Activated gamma-delta T cell treated with Interleukin-2 at 50 U/mL for 16 hours (primary cell): ENCODE measurements at places on chromosomes 11 and 22.
A peak's percentile ranks its signal among the peaks of the same experiment; 100 is the strongest.

- DNase-seq = no peak
Measured at GRCh38 chr11:1796413-1797011, 32.8 kb upstream of the CTSD start.

DNA sequence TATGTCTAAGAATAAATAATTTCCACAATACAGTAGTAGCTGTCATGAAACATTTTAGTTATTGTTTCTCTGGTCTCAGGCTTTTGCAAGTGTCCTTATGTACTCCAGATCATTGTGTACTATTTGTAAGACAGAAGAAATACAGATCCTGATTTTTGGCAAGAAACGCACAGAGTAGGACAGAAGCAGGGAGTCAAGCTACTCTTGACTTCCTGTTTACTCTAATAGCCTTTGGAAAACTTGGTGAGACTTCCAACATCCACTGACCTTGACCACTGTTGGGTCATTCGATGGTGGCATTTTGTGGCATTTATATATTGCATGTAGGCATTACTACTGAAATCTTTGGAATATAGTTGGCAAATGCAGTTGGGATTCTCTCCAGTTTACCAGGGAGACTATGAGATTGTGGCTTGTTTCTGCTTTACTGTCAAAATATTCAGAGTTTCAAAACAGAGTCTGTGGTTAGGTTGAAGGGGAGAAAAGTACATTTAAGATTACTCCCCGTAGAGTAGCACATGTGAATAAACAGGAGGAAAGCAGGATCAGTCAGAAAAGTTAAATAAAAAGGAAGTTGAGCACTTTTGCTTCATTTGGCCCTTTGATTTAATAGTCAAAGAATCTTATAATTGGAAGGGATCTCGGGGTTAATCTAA, 726.1 kb upstream of the CCDC90B start:
- no peak for DNase-seq

GRCh38 chr11:116217006-116217405, 555.8 kb downstream of the BUD13 start:
- no peak for DNase-seq

- DNase-seq = no peak
Measured at GRCh38 chr11:36743039-36743438, 145.0 kb upstream of the RAG2 start.

DNA sequence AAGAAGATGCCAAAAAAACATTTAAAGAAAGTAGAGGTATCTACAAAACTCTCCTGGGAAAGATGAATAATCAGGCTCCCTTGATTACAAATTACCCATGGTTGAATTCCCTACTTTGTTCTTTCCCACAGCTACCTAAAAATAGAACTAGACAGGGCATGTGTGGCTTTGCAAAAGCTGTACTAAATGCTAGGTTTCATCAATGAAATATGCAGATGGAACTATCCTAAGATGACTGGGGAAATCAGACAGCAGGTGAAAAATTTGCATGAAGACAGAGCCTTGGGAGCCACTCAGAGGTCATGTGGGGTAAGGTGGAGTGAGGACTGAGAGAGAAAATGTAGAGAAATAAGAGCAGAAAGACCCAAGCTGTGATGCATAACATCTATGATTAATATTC, 14.7 kb downstream of the LAYN start:
- DNase-seq = no peak

GRCh38 chr11:130652671-130653335, 204.4 kb downstream of the ADAMTS15 start:
- no peak for DNase-seq

DNA sequence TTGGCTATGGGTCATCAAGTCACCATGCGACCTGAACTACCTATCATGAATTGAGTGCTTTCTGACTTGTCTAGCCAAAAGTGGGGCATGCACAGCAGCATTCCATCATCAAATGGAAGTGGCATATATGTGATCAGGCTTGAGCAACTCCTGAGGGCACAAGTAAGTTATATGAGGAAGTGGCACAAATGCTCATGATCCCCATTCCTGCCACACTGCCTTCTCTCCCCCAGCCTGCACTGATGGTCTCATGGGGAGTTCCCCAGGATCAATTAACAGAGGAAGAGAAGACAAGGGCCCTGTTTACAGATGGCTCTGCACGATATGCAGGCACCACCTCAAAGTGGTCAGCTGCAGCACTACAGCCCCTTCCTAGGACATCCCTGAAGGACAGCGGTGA, 21.8 kb downstream of the MS4A4E start:
- no peak for DNase-seq

- DNase-seq = no peak
Measured at GRCh38 chr11:32400196-32400595, 35.1 kb downstream of the WT1 start.

DNA sequence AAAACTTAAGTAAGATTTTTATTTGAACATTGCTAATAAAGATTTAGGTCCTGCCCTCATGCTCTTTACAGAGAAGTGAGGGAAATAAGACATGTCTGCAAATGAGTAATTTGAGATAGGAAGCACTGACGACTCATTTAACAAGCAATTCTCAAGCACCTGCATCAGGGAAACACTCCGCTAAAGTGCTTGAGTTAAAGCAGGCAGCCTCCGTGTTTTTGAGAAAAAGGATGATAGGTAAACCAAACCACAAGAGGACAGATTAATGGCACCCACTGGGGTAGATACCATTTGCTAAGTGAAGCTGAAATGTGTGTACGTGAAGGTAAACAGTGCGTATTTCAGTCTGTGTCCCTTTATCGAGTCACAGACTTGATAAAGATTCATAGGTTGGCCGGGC, 184.6 kb upstream of the CARD18 start:
- no peak for DNase-seq

DNA sequence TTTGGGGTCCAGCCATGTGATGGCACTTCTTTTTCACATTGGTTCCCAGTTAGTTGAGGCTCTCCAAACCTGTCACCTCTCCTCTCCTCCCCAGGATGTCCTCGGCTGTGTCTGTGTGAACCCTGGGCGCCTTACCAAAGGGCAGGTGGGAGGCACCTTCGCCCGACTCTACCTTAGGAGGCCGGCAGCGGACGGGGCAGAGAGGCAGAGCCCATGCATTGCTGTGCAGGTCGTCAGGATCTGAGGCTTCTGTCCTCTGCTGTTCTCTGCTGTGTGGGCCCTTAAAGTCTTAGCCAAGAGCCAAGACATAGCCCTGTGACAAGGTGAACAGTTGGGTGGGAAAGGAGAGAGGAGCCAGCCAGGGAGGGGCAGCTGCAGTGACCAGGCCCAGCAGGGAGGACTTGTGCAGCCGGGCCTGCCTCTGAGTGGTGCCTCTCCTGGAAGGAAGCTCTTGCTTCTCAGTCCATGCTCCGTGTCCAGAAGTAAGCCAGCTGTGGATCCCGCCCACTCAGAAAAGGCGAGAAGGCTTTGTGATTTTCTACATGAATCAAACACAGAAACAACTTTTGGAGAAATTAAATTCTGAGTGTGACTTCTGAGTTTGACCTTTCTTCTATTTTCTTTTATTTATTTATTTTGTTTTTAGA, 17.5 kb upstream of the CDC42EP2 start:
- no peak for DNase-seq

- DNase-seq = no peak
Measured at GRCh38 chr22:45805413-45805812, 133.8 kb downstream of the ATXN10 start.

DNA sequence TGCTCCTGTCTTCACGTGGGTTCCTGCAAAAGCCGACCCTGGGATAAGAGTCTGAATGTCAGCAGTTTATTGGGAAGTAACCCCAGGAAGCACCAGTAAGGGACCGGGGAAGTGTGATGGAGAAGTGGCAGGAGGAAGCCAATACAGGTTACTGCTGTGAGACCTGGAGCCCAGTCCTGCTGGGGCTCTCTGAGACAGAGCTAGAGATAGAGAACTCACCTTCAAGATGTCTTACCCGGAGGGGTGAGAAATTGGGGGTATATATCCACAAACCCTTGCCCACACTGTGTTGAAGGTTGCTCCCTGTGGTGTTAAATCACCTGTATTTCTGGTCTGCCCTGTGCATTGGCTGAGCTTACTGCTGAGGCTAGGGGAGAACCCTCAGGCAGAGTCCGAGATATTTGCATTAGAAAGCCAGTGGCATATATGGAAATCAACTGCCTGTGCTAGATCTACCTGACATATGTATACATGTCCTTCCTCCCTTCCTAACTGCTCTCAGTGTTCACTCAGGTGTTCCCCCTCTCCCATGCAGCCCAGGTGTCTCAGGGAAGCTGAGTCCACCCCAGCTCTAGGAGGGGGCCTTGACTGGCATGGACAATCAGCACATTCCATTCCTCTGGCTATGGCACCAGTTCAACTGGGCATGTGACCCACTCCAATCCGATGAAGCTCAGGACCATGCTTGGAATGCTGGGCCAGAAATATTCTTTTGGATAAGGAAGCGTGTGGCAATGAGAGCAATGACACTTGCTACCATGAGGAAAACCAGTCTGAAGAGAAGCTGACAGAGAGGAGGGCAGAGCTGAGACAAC, 6.8 kb upstream of the MICAL2 start:
- no peak for DNase-seq

DNA sequence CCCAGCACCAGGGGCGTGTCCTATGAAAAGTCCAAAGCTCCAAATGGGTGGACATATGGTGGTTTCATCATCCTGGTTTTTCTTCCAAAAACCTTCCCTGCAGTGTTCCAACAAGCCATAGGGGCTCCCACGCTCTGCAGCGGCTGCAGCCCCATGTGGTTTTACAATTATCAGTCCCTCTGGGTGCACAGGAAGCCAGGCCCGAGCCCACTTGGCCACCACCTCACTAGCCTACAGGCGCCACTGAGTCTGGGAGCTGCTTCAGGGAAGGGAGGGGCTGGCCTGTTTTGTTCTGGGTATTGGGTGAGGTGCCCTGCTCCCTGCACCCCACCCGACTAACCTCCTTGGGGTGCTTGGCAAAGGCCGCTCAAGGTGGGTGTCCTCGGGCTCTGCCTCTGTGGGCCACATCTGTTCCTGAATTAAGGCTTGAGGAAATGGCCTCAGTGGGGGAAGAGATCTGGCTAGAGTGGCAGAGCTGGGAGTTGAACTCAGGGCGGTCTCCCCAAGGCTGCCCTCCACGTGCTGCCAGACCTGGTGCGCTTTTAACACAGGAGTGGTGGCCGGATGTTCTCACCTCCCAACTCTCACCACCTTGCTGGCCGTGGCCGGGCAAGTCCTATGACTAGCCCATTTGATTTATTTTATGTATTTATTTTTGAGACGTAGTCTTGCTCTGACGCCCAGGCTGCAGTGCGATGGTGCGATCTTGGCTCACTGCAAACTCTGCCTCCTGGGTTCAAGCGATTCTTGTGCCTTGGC, 5.3 kb upstream of the CDC42BPG start:
- DNase-seq = no peak

GRCh38 chr11:122685041-122685440, 29.5 kb downstream of the UBASH3B start:
- DNase-seq = no peak

DNA sequence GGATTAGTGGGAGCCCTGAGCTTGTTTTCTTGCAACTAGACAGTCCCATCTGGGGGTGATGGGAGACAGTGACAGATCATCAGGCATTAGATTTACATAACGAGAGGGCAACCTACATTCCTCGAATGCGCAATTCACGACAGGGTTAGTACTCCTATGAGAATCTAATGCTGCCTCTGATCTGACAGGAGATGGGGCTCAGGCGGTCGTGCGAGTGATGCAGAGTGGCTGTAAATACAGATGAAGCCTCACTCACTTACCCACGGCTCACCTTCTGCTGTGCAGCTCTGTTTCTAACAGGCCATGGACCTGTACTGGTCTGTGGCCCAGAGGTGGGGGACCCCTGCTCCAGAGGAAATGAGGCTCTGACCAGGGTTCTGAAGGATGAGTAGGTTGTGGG, 125.5 kb downstream of the FBXO7 start:
- DNase-seq = no peak

DNA sequence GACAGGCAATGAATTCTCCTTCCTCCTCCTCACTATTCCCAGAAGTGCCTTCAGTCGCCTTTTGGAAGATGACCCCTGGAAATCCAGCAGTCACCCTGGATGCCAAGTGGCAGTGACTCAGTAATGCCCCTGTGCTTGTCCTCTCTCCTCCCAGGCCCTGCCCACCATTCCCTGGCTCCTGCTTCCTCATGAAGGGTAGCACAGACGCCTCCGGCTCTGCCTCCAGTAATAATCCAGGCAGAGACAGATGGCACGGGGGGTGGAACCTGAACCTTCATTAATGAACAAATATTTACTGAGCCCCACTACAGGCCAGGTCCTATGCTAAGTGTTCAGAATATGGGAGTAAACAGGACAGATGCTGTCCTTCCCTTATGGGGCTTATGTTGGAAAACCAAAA, 23.2 kb downstream of the SYT13 start:
- no peak for DNase-seq

DNA sequence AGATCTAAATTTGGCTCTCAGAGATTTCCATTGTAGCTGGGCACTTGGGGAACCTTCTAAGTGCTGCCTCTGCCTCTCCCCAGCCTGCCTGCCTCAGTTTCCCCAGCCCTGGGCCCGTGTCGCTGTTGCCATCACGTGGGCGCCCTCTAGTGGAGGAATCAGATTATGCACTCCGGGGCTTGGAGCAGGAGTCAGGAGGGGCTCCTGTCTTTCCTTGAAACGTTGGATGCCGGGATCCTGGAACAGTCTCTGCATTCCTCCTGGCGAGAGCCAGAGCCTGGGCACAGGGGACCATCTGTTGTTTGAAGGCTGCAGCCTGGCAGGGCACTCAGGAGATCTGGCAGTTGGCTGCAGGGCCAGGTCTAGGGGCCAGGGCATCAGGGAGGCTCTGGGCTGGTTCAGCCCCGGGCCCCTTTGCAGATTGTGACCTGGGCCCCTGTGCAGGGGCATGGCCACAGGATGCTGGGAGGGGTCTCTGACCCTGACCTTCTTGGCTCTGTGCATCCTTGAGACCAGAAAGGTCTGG, 71.6 kb downstream of the LRP5 start:
- DNase-seq = peak; percentile 63

DNA sequence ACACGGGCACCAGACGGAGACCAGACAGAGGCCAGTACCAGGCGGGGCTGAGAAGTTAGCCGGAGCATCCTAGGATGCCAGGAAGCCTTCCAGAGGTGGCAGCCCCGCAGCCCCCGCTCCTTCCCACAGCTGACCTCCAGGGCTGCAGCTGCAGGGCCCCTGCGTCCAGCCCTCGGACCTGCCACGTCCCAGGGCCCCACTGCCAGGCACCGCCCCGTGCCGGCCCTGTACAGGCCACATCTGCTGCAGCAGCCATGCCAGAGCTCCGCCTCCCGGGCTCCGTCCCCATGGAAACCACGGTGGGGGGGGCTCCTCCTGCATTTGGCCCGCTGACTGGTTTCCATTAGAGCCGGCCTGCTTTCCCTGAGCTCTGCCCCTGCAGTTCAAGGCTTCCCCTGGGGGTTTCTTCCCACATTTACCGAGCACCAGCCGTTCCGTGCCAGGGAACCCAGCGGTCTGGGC, 62.5 kb upstream of the PPARA start:
- DNase-seq = no peak
